Lung (tissue), 17 donors: ENCODE measurements at places on chromosomes 2 and 18. TPM values are rescaled to one million over a fixed set of nuclear protein-coding genes. Genes with fewer than 3 reads are reported as not detected.

WDR12 gene
- 36.1 TPM for total RNA-seq

DNA sequence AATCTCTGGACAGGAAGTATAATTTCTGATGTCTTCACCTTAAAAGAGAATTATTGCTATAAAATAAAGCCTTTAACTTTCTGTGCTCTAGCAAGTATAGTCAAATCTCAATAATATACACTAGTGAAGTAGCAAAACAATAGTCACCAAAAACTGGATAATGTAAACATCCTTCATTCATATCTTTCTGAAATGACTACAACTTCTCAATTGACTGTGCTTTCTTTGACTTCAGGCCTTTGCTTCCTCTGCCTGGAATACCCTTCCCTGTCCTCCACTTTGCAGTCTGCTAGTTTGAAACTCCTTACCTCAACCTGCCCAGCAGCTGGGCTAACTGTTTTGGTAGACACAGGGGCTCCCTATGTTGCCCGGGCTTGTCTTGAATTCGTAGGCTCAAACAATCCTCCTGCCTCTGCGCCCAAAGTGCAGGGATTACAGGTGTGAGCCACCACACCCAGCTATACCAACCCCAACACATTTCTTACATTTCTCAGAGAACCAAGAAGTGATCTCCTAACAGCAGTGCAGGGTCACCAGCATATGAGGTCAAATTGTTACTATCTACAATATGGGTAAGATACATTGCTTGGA, 6.6 kb upstream of the PCBP1 start:
- H3K36me3 ChIP-seq = peaks cover 32% of the 10 kb centered on the region
- no peaks in the 10 kb centered on the region for H3K27me3 ChIP-seq
- H3K4me1 ChIP-seq = peaks cover 8% of the 10 kb centered on the region
- no peak overlapping the region for H3K4me3 ChIP-seq

DNA sequence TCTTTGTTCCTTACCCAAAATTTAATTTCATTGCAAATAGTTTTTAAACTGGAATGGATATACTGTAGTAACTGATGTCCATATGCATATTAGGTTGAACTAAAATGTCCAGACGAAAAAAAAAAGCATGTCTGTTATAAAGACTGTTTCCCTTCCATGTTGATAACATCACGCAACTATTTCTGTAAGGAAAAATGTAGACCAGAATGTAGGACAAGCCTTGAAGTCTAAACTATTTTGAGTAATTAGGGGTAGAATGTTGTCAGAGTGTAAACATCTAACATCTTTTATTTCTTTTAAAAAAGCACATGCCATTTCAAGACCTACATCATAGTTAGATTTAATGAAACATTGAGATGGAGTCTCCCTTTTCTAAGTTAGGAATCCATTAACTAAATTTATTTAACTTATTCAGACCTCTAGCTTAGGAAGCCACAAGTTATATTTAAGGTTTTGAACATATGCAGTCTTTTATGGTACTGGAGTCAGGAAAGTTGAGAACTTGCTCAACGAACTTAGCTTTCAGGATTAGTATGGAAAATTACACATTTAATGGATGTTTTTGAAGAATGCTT, 7.9 kb downstream of the CALCRL start:
- no peak for DNase-seq
- no peak overlapping the region for H3K27ac ChIP-seq
- H3K4me1 ChIP-seq = peaks cover 5% of the 10 kb centered on the region
- H3K36me3 ChIP-seq = no peaks in the 10 kb centered on the region
- no peaks in the 10 kb centered on the region for H3K27me3 ChIP-seq
- H3K4me3 ChIP-seq = no peak overlapping the region

DNA sequence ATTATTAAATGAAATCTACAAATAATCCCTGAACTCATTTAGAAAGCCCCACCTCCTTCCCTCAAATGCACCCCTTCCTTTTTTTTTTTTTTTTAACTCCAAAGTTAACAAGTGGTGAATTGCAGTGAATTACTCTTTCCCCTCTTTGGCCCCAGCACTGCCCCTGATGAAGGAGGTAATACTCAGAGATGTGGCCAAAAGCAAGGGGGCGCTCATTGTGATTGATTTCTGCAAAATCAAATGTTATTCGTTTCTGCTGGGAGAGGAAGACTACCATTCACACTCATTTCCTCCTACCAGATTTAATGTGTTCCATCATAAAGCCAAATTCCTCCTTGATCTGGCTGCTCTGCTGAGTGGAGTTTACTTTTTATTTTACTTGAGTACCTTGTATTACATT, 259.4 kb downstream of the GPD2 start:
- no peaks in the 10 kb centered on the region for H3K4me1 ChIP-seq
- no peak for DNase-seq
- H3K36me3 ChIP-seq = no peaks in the 10 kb centered on the region
- no peak overlapping the region for H3K4me3 ChIP-seq

- DNase-seq = no peak
- H3K4me1 ChIP-seq = no peaks in the 10 kb centered on the region
- H3K27ac ChIP-seq = no peak overlapping the region
- no peak overlapping the region for H3K4me3 ChIP-seq
Measured at GRCh38 chr18:40868110-40868858, 1086.8 kb upstream of the PIK3C3 start.

ALPI gene
- total RNA-seq = not detected

ACVR1C gene
- total RNA-seq = 0.82 TPM

DNA sequence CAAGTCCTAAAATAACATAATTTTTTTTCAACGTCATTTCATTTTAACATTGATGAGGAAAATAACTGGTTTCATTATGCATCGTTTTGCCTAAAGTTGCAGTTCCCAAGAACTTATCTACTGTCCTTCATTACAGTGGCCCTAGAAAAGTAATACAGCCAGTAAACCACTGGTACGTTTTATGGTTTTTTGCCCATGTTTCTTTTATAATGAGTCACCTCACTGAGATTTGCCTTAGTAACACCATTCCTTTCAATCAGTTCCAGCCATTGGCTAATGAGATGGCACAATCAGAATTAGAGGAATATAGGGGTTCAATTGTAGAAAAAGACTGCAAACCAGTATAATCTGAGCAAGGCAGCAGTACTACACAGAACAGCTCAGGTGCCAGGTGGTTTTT, 422.6 kb upstream of the LYPD1 start:
- no peak for DNase-seq
- no peaks in the 10 kb centered on the region for H3K4me1 ChIP-seq
- no peaks in the 10 kb centered on the region for H3K36me3 ChIP-seq
- H3K4me3 ChIP-seq = no peak overlapping the region

GALNT13 gene
- 3.1 TPM for total RNA-seq

GRCh38 chr2:104769096-104769495, 84.8 kb upstream of the POU3F3 start:
- DNase-seq = no peak
- H3K4me3 ChIP-seq = no peak overlapping the region
- H3K27ac ChIP-seq = no peak overlapping the region
- no peaks in the 10 kb centered on the region for H3K27me3 ChIP-seq
- H3K36me3 ChIP-seq = no peaks in the 10 kb centered on the region
- no peaks in the 10 kb centered on the region for H3K4me1 ChIP-seq

DNA sequence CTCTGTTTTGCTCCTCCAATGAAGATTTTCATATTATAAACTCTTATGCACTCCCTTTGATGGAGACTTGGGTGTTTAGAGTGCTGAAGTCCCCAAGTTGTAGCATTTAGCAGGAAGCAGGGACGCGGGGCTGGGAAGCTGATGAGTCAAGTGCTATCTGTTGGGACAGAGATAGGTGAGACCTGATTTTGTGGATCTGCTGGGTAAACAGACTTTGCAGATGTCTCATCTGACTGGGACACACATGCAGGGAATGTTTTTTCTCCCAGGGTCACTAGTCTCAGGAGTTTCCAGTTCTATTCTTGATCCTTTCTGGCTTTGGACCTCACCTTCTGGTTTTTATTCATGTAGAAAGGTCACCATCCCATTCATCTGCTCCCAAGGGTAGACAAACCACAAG, 79.7 kb upstream of the ACAA2 start:
- no peaks in the 10 kb centered on the region for H3K4me1 ChIP-seq
- no peak overlapping the region for H3K27ac ChIP-seq
- peaks cover 2% of the 10 kb centered on the region for H3K36me3 ChIP-seq

GRCh38 chr18:63980896-63981460, 11.1 kb downstream of the SERPINB8 start:
- H3K4me3 ChIP-seq = no peak overlapping the region
- no peaks in the 10 kb centered on the region for H3K27me3 ChIP-seq
- H3K4me1 ChIP-seq = no peaks in the 10 kb centered on the region
- H3K36me3 ChIP-seq = peaks cover 25% of the 10 kb centered on the region
- DNase-seq = no peak

- H3K27me3 ChIP-seq = peaks cover 3% of the 10 kb centered on the region
- H3K4me1 ChIP-seq = no peaks in the 10 kb centered on the region
- no peaks in the 10 kb centered on the region for H3K36me3 ChIP-seq
- H3K27ac ChIP-seq = no peak overlapping the region
- no peak overlapping the region for H3K4me3 ChIP-seq
Measured at GRCh38 chr18:2168022-2168421, 403.3 kb downstream of the METTL4 start.

GRCh38 chr2:14583802-14584201, 48.7 kb upstream of the LRATD1 start:
- no peaks in the 10 kb centered on the region for H3K36me3 ChIP-seq
- no peak overlapping the region for H3K27ac ChIP-seq
- no peaks in the 10 kb centered on the region for H3K4me1 ChIP-seq
- DNase-seq = no peak

DNA sequence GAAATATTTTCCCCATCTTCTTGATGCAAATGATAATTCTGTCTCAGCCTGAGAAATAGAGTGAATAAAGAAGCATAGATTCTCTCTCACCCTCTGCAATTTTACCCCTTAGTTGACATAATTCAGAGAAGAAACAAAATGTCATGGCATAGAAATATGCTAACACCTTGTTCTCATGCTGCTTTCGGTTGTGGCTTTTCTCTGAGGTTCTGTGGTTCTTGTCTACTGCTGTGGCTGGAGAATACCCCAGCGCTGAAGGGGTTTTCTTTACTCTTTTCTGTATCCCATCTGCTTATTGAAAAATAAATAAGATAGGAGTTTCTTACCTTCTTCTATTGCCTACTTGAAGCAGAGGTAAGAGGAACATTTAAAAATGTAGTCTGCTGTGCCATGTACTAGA, 15.4 kb upstream of the RAB27B start:
- no peak for DNase-seq
- no peak overlapping the region for H3K4me3 ChIP-seq
- H3K4me1 ChIP-seq = no peaks in the 10 kb centered on the region
- no peaks in the 10 kb centered on the region for H3K36me3 ChIP-seq
- H3K27ac ChIP-seq = no peak overlapping the region

DNA sequence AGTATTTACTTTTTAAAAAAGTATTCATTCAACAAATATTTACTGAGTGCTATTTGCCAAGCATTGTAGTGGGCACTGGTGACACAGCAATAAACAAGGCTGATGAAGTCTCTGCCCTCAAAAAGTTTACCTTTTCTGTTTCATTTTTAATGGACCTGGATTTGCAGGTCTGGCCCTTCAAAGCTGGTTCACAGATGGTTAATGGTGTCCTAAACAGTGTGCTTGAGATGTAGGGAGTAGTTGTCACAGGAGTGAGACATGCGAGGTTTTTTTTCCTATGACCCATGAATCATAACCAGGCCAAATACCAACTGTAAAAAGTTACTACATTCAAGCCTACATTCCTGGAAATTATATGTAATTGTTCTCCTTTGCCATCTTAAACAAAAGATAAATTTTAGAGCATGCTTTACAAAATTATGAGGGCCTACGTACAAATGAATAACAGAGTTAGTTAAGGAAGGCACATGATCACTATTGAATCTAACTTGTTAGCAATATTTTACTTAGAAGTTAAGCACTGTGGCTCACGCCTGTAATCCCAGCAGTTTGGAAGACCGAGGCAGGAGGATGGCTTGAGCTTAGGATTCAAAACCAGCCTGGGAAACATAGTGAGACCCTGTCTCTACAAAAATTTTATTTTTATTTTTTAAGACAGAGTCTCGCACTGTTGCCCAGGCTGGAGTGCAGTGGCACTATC, 223.9 kb downstream of the MBD5 start:
- H3K36me3 ChIP-seq = no peaks in the 10 kb centered on the region
- no peak overlapping the region for H3K4me3 ChIP-seq
- no peaks in the 10 kb centered on the region for H3K4me1 ChIP-seq
- DNase-seq = no peak
- H3K27ac ChIP-seq = no peak overlapping the region
- H3K27me3 ChIP-seq = no peaks in the 10 kb centered on the region

RRM2 gene
- 4.8 TPM for total RNA-seq

- H3K4me3 ChIP-seq = no peak overlapping the region
- no peaks in the 10 kb centered on the region for H3K36me3 ChIP-seq
- H3K27me3 ChIP-seq = no peaks in the 10 kb centered on the region
- H3K4me1 ChIP-seq = peaks cover 17% of the 10 kb centered on the region
Measured at GRCh38 chr2:67516362-67516761, 119.2 kb downstream of the ETAA1 start.

GRCh38 chr18:23038712-23039111, 96.6 kb upstream of the CABLES1 start:
- DNase-seq = no peak
- H3K27me3 ChIP-seq = no peaks in the 10 kb centered on the region

LYPD1 gene
- 0.28 TPM for total RNA-seq

DNA sequence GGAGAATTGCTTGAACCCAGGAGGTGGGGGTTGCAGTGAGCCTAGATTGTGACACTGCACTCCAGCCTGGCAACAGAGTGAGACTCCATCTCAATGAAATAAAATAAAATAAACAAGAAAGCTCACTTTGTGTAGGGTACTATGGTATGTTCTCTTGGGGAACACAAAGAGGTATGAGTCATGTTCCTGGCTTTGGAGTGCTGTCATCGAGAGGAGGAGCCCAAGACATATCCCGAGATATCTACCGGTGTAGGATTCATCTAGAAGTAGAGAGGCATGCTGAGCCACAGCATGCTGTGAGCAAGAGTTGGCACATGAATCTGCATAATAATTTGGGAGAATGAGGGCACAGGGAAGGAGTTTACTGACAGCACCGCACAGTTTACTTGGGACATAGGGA, 244.9 kb upstream of the EPHA4 start:
- H3K36me3 ChIP-seq = no peaks in the 10 kb centered on the region
- no peak overlapping the region for H3K4me3 ChIP-seq
- H3K27me3 ChIP-seq = no peaks in the 10 kb centered on the region
- no peak overlapping the region for H3K27ac ChIP-seq

DNA sequence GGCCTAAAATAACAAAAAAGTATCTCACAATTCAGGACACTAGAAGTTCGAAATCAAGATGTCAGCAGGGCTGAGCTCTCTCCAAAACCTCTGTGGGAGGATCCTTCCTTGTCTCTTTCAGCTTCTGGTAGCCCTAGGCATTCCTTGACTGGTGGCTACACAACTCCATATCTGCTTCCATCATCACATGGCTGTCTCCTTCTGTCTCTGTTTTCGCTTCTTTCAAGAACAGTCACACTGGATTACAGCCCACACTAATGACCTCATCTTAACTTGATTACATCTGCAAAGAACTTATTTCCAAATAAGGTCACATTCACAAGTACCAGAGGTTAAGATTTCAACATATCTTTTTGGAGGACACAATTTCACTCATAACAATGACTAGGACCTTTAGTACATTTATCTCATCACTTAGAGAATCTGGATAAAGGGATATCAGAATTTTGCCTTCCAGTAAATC, 275.2 kb downstream of the IRS1 start:
- no peaks in the 10 kb centered on the region for H3K36me3 ChIP-seq
- H3K27ac ChIP-seq = no peak overlapping the region
- no peaks in the 10 kb centered on the region for H3K4me1 ChIP-seq
- H3K27me3 ChIP-seq = no peaks in the 10 kb centered on the region
- H3K4me3 ChIP-seq = no peak overlapping the region

SGPP2 gene
- 6.5 TPM for total RNA-seq

- no peak for DNase-seq
- no peaks in the 10 kb centered on the region for H3K27me3 ChIP-seq
- no peaks in the 10 kb centered on the region for H3K4me1 ChIP-seq
- H3K27ac ChIP-seq = no peak overlapping the region
Measured at GRCh38 chr2:83784947-83785346, 674.1 kb downstream of the SUCLG1 start.

GRCh38 chr2:129443865-129444739, 535.4 kb upstream of the RAB6C start:
- H3K4me1 ChIP-seq = no peaks in the 10 kb centered on the region
- no peak overlapping the region for H3K4me3 ChIP-seq
- no peaks in the 10 kb centered on the region for H3K36me3 ChIP-seq
